ENCODE measurements at places on chromosomes 5 and 9.

- no peak for DNase-seq
These were observed 389.9 kb upstream of the DAP start for GRCh38 chr5:11150976-11151375.

- no peak for DNase-seq
These were observed 11.4 kb downstream of the JADE2 start for GRCh38 chr5:134536876-134537275.

- DNase-seq: no peak
These were observed 19.7 kb downstream of the LCP2 start for GRCh38 chr5:170277867-170278281.

- DNase-seq: no peak
These were observed 1798.9 kb downstream of the MAT2B start for GRCh38 chr5:165304193-165304827.

DNA sequence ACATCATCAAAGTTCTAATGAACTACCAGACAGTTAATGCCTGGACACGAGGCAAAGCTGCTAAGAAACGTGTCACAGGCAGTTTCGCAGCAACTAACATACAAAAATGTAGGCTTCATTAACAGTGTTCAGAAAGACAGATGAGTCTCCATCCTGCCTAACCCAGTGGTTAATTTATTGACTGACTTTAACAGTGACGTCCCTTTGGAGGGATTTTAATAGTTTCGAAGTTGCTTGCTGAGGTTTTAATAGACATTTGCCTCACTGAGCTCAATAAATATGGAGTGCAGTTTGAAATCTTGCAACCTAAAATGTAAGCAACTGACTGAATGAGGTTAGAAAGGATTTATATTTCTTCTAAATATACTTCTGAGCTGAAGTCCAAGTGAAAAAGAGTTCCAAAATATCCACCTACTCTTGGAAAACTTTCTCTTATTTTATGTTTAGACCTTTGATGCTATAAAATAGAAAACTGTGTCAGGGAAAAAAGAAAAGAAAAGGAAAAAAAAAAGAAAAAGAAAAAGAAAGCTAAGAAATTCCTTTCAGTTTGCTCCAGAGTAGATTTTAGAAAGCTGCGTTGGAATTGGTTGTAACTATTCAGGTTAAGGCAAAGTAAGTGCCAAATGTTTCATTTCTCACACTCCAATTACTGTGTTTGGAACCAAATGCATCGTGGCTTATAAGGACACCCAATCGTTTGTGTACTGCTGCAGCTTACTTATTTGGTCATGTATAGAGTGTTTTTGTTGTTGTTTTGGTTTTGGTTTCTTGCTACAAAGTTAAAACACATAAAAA is 2016.6 kb downstream of the MAT2B start:
- DNase-seq: no peak

GRCh38 chr5:97874491-97874890 is 691.4 kb upstream of the RIOK2 start:
- DNase-seq: no peak

GRCh38 chr5:112159435-112159834 is 259.6 kb downstream of the EPB41L4A start:
- DNase-seq: no peak

- no peak for DNase-seq
These were observed 202.6 kb downstream of the DCP2 start for GRCh38 chr5:113179156-113179555.

GRCh38 chr5:89072842-89073672 is 190.1 kb upstream of the MEF2C start:
- DNase-seq: no peak

DNA sequence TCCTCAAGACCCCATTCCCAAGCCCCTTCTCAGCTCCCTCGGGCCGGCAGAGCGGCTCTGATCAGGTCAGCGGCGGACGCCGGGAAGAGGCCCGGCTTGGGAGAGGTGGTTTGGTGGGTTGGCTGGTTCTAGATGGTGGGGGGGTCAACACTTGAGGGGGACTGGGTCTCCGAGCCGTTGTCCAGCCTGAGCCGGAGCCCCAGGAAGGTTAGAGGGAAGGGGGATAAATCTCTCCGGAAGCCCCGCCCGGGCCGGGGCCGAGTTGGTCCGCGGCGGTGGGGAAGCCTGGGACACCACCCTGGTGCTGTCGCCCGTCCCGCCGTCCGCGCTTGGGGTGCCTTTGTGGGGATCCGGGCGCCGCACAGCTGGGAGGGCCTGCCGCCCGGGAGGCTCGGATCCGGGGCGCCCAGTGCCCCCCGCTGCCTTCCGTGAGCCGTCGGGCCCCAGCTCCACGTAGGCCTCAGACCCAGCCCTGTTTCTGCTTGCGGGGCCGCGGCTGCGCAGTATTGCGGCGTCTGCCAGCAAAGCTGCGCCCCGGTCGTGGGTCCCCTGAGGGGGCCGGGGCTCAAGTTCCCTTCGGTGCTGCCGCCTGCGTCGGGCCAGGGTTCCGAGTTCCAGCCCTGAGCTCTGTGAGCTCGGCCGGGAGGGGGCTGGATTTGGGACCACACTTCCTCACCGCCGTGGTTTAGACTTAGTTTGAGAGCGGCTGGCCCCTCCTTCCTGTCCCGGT is 542 bp upstream of the TRIM52 start:
- peak; percentile 80 for DNase-seq

- no peak for DNase-seq
These were observed 30.5 kb downstream of the C7 start for GRCh38 chr5:40939753-40940152.

DNA sequence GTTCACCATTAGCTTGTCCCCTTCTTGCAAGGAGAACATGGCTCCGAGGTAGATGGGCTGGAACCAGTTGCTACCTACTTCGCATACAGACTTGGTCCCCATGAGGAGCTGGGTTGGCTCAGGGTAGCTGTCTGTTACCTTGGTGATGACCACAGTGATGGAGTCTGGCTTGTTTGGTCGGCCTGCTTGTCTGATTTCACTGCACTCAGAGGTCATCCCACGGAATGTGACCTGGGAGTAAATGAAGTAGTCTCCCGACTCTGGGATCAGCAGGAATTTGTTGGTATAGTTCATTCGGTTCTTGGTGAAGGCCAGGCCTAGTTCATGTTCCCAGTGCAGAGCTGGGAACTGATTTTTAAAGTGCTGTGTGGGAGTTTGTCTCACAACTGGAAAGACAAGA is 15.3 kb downstream of the TNFSF15 start:
- no peak for DNase-seq

DNA sequence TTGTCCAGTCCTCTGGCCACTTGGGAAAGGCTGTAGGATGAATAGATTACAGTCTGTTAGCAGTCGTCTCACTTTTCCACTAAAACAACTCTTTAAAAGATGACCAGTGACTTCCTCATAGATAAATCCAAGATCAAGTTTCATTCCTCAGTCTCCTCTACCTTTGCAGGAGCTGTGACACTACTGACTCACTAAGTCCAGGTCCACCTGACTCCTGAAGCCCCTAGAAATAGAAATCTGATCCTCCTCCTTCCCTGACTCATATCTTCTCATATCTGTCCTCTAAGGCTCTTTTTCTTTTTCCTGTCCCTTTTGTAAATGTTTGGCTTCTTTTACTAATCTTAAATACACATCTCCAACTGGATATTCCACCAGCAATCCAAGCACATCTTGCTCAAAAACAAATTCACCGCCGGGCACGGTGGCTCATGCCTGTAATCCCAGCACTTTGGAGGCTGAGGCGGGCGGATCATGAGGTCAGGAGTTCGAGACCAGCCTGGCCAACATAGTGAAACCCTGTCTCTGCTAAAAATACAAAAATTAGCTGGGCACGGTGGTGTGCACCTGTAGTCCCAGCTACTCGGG is 2.6 kb downstream of the CCDC125 start:
- no peak for DNase-seq
